Suppressor macrophage treated with lipopolysaccharide for 1 hour (primary cell): ENCODE measurements at places on chromosomes 13 and 19.

- peak; percentile 34 for DNase-seq
Observed at GRCh38 chr19:30864391-30865215, 484.6 kb downstream of the TSHZ3 start.

GRCh38 chr13:73671732-73672131 is 462.5 kb downstream of the KLF12 start:
- no peak for DNase-seq

- DNase-seq: peak; percentile 16
Observed at GRCh38 chr19:42465827-42466280, 23.1 kb upstream of the CXCL17 start.

- no peak for DNase-seq
Observed at GRCh38 chr13:45474584-45475454, 10.1 kb downstream of the COG3 start.

DNA sequence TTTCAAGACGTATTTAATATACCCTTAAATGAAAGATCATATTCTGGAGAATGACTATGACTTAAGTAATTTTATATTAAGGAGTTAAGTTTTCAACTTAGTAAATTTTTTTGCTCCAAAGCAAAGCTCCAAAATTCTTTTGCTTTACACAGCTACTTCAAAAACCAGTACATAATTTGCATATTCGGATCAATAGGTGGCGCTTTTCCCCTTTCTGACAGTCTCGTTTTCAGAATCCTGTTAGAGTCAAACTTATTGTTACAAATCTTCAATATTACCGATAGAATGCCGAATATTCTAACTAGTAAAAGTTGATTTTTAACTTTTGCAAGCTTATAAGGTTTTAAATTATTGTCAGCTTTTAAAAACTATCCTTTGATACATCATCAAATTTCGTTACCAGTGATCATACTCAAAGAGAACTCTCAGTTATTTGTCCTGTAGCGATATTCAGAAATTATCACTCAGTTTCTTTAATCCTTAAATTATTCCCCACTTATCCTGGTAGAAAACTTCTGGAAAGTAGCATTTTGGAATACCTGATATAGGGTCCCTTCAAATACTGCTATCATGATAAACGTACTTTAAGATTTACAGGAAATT is 852.7 kb upstream of the KLHL1 start:
- DNase-seq: peak; percentile 40

GRCh38 chr13:60514891-60515290 is 117.9 kb downstream of the TDRD3 start:
- DNase-seq: no peak

DNA sequence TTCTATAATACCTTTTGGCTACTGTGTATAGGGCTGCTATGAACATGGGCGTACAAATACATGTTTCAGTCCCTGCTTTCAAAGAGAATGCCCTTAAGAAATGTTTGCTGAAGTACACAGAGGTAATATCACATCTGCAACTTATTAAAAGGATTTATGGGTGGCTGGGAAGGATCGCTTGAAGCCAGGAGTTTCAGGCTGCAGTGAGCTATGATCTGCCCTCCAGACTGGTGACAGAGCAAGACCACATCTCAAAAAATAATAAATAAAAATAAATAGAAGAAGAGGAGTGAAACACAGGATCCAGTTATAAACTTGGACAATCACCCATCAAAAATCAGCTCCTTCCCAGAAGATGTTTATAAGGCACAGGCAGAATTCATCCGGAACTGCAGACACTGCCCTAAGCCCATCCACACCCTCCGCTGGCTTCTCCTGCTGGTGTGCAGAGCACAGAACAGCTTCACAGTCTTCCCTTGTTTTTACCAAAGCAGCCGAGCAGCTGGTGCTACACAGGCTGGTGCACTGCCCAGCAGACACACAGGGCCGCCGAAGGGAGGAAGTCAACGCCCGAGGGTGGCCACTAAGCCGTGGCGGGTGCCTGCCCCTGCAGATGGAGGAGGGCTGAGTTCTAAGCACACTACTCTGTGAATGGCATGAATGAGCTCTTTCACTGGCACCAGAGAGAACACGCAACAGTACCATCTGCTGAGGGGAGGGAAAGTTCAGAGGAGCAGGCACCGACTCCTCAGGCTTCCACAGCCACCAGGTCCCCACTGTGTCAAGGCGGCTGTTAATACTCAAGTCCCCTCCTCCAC is 44.0 kb downstream of the BRD4 start:
- no peak for DNase-seq

GRCh38 chr19:5621311-5621944 is 1.1 kb downstream of the SAFB2 start:
- DNase-seq: no peak

DNA sequence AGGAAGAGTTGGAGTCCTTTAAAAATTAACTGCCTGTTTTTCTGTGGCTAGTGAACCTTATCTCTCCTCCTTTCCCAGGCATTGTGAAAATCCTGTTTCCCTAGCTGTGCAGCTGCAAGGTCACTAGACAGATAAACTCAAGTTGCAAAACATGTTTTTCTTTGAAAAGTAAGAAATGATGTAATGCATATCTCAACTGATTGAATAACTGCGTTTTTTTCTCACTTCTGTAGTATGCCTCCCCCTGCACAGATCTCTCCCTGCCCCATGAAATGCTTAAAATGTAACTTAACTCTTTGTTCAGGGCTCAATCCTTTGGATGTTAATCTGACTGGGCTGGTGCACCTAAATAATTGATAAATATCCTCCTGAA is 27.7 kb upstream of the CYSLTR2 start:
- peak; percentile 35 for DNase-seq

DNA sequence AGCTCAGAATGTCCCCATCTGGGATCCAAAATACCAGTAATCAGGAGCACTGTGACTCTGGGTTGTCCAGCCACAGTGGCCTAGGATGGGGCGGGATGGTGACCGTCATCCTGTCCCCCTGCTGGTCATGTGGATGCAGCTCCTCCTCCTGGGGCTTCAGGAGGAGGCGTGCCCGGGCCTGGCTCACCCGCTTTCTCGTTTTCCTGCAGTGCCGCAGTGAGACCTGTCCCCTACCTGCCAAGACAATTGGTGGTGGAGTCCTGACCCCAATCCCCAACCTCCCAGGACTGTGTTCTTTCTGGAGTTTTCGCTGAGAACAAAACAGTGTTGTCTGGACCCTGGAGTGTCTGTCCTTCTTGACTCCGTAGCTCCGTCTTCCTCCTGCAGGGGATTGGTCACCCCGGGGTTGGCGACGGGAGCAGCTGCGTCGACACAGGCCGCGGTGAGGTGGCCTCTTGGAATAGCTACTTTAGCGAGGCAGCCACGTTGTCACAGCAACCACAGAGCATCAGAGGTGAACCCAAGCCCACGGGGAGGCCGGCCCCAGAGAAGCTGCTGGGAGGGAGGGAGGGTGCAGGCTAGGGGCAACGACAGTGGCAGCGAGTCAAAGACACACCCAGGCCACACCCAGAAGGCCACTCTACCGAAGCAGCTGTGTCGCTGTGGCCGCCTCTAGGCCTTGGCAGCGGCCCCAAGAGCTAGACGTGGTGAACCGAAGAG is 10.2 kb upstream of the EMC10 start:
- no peak for DNase-seq

- no peak for DNase-seq
Observed at GRCh38 chr19:17121736-17122293, 46.2 kb downstream of the MYO9B start.

GRCh38 chr13:39362652-39363381 is 240.2 kb downstream of the LHFPL6 start:
- no peak for DNase-seq

DNA sequence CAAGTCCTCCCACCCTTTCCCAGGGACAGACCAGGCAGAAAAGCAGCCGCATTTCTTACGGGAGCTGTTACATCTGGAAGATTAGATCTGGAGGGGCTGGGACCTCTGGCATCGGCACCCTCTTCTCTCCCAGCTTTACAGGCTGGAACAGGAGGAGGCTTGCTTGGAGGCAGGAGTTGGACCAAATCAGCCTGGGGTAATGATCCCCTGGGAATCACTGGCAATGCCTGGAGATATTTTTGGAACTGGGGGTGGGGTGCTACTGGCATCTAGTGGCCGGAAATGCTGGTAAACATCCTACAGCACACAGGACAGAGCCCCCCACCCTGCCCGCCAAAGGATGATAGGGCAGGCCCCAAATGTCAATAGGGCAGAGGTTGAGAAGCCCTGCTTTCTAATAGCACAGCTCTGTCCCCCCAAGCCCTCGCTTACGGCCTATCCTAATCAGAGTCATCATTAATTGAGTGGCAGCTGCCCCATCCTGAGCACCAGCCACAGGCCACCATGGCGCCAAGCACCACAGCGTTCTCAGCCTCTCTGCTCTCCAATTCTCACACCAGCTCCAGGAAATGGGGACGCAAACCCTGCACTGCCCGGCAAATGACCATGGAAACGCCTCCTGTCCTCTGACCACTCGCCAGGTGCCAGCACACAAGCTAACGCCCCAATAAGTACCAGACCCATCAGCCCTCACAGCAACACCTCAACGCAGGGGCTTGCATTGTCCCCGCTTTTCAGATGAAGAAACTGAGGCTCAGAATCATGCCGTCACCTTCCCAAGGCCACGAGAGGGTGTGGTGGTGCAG is 20.6 kb downstream of the LRRC4B start:
- DNase-seq: no peak

DNA sequence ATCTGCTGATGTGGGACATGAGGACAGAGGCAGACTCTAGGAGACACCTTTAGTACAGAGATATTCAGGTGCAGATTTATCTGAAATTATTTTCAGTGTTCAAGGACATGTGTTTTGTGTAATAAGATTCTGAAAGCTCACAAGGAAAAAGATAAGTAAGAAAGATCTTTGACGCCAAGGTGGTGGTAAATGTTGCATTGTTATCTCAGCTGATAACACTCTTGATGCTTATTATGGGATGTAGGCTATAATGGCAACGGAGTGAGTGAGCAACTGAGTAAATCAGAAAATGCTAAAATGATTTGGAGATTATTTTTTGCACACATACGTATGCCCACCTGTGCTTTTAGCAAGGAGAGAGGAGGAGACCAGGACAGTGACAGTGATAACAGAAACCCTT is 510.9 kb downstream of the KLF12 start:
- no peak for DNase-seq

DNA sequence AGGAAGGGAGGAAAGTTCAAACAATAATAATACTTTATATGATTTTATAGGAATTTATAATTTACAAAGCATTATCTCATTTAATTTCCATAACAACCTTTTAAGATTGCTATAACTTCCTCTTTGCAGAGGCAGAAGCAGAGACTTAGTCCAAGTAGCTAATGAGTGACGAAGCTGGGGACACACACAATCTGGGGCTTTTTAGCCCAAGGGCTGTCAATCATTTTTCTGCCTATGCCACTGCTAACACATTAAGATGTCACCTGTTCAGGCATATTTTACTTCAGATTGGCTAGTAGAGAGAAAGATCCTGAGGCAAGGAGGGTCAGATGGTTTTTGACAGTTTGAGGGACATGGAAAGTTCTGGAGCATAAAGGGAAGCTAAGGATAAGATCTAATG is 12.6 kb downstream of the SCEL start:
- no peak for DNase-seq

DNA sequence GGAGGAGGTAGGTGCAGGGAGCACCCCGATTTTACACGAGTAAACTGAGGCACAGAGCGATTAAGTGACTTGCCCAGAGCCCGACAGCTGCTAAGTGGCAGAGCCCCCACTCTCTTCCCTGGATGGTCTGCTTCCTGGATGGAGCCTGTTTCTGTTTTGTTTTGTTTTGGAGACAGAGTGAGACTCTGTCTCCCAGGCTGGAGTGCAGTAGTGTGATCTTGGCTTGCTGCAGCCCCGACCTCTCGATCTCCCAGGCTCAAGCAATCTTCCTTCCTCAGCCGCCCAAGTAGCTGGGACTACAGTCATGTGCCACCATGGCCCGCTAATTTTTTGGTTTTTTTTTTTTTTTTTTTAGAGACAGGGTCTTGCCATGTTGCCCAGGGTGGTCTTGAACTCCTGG is 17.3 kb downstream of the BICRA start:
- DNase-seq: no peak

DNA sequence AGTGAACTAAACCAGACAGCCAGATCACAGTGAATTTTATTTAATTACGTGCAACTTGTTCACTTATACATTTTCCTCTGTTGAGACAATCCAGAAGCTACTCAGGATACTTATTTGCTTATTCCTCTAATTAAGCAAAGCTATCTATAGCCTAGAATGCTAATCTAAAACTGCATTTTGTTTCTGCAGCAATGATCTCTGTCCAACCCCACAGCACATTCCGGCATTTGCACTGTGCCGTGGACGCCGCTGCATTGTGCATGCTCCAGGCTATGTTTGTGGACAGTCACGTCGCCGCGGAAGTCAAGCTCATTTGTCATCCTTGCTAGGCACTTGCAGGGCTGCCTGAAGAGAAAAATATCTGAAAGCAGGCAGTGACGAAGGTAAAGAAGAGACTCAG is 406.9 kb downstream of the RFC3 start:
- no peak for DNase-seq

DNA sequence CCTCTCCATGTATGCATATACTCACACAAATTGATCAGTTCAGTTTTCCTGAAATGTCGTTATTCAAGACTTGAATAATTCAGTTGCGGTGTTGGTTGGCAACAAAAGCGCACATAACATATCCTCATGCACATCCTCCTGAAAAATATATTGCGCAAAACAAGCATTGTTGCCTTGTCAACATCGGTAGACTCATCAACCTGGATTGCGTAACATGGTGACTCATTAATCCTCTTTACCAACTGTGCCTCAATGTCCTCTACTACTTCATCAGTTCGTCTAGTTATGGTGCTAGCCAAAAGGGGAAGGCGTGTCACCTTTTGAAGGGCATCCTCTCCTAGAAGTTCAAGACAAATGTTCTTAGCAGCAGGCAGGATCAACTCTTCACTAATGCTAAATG is 357.7 kb downstream of the LMO7 start:
- DNase-seq: peak; percentile 4

- no peak for DNase-seq
Observed at GRCh38 chr13:75216038-75216437, 265.9 kb downstream of the TBC1D4 start.

- no peak for DNase-seq
Observed at GRCh38 chr13:75308222-75308621, 173.7 kb downstream of the TBC1D4 start.

DNA sequence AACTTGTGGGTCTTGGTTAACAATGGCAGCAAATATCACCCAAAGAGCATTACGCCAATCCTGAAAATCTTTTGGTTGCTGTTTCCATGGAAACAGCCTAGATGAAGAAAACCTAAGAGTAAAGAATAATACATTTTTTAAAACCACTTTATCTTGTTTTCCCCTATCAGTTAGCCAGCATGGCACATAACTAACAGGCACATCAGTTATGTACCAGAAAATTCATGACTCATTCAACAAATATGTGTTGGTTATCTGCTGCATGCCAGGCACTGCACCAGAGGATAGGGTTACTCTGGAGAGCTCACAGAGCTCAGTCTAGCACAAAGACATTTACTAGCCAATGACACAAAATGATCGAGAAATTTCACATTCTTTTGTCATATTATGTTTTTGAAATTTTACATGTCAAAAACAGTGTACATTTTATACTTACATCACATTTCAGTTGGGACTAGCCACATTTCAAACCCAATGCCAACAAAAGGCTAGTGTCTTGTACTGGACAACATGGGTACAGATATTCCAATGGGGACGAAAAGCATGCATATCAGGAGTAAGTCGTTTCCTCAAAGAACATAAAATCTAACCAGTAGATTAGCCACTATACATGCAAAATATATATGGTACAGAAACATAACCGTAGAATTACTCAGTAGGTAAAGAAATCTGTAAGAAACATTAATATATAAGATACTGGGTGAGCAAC is 20.3 kb downstream of the LNX2 start:
- no peak for DNase-seq
